ENCODE measurements at places on chromosomes 2 and 18.

GRCh38 chr2:233385489-233386044 is 31.3 kb downstream of the DGKD start:
- DNase-seq, result no peak

DNA sequence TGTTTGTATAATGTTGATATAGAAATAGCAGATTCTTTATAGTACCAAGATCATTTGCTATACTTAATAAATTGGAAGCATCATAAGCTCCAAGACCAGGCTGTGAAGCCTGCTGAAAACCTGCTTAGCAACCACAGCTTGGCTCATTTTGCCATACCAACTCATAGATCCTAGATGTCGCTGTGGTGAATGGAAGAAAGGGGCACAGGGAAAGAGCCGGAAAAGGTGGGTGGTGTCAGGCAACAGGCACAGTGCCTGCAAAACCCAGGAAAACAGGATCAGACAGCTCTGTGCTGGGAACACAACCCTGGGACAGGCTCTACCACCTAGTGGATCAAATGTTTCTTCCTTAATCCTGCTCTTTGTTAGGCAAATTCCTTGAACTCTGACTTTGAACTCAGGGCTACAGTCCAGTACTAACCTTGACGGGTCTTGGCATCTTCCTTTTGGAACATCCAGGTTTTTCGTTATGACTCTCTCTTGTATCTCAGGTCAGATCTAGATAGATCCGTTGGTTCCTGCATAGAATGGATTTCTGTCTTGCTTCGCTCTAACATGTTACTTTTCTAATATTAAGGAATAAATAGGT is 31.6 kb downstream of the TWSG1 start:
- no peak for DNase-seq

GRCh38 chr18:44031063-44031462 is 649.6 kb upstream of the SETBP1 start:
- no peak for DNase-seq

DNA sequence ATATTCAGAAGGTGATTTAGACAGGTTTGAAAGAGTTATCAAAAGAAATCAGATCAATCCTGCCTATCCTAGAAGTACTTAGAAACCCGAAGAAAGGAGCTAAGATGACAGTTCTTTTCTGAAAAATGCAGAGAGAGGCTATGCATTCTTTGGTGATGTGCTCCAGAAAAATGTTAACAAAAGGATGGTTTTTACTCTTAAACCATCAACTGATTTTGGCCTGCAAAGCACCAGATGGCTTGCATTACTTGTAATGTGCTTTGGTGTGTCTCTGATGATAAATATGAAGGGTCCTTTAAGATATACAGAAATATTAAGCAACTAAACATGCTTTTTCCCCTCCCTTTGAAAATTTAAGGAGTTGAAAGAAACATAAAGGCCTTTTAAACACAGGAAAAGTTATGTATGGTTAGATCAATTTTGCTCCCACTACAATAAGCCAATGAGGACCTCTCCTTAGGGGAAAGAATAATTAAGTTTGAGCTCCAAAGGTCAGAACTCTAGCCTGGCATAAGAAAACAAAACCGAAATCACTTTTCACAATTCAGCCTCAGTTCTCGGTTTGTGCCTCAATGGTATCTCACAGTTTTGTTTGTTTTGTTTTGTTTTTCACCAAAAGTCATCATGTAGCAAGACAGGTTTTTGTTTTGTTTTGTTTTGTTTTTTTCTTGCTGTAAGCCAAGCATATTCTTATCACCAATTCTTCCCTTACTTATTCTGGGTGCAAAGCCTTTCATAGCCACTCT is 302.4 kb upstream of the NT5C1B start:
- no peak for DNase-seq

GRCh38 chr2:217356781-217357180 is 496.9 kb upstream of the TNP1 start:
- DNase-seq, result no peak

DNA sequence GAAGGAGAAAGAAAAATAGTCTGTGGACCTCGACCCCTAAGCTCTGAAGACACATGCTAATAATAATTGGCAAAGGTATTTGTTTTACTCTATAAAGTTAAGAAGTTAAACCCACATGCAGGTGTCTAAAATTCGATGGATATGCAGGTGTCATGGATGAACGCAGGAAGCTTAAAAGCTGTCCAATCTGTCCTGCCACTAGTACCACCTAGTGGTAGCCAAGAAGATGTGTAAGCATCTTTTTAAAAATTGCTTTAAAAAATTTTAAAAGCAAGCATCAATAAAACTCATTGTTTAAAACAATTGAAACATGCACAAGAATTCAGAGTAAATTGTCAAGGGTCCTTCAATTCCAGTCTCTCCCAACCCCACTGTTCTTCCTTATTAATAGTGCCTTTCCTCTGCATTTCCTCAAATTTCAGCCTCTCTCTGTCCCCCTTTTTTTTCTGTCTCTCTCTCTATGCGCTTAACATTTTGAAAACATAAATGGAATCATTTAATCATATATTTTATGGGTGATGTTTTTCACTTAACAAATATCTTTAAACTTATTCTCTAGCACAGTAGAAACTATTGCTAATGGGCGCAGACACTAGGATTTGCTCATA is 30.6 kb upstream of the PPP3R1 start:
- DNase-seq, result peak; percentile 8

DNA sequence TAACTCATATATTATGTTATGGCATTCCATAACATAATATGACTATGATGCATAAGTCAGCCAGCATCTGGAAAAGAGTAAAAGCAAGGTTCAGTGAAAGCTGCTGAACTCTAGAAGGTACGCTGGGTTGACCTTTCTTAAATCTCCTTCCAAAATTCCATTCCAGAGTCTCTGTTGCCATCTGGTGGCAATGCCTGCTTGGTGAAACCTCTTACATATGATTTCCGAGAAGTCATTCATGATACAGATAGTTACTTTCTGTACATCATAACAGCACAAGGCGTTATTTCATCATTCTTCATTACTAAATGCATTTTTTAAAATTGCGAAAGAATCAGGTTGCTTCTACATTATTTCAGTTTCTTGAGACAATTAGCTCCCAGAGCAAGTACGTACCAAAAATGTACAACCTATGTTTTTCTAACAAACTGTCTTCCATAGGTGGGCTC is 7.0 kb upstream of the EPG5 start:
- DNase-seq, result peak; percentile 90

GRCh38 chr2:203782262-203782976 is 76.0 kb downstream of the CD28 start:
- DNase-seq, result peak; percentile 74
